Stimulated activated CD8-positive, alpha-beta memory T cell treated with anti-CD3 and anti-CD28 coated beads, Interleukin-4, amount 100 ng/mL, for 48 hours (primary cell): ENCODE measurements at places on chromosomes 13 and 19.
A peak's percentile ranks its signal among the peaks of the same experiment; 100 is the strongest.

DNA sequence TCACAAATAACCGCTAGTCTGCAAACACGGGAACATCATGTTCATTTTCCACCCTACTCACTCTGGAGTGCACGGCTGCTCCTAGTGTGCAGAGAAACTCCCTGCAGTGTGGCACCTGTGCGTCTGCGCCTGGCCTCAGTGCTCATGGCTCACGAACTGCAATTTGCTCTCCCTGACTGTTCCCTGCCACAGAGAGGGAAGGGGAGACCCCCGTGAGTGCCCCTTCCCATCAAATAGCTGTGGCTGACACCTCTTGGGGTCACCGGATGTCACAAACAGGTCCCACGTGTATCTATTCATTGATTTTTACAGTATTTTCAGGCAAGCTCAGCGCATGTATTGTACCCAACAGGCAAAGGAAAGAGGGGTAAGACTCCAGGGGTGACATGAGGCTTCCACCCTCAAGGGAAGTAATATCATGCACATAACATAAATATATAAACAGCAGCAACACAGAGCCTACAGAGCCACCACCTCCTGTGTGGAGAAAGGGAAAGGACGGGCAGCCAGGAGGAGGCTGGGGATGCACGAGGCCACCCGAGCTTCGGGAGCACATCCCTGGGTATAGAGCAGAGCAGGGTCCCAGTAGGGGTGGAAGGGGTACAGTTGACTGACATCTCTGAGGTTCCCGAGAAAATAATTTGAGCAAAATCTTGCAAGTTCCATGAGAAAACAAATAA, 140.3 kb upstream of the SOX1 start:
- DNase-seq, result no peak

DNA sequence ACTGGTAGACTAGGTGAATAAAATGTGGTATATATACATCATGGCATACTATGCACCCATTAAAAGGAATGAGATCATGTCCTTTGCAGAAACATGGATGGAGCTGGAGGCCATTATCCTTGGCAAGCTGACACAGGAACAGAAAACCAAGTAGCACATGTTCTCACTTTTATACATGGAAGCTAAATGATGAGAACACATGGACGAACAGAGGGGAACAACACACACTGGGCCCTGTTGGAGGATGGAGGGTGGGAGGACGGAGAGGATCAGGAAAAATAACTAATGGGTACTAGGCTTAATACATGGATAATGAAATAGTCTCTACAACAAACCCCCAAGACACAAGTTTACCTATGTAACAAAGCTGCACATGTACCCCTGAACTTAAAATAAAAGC, 780.0 kb downstream of the DACH1 start:
- DNase-seq, result no peak

DNA sequence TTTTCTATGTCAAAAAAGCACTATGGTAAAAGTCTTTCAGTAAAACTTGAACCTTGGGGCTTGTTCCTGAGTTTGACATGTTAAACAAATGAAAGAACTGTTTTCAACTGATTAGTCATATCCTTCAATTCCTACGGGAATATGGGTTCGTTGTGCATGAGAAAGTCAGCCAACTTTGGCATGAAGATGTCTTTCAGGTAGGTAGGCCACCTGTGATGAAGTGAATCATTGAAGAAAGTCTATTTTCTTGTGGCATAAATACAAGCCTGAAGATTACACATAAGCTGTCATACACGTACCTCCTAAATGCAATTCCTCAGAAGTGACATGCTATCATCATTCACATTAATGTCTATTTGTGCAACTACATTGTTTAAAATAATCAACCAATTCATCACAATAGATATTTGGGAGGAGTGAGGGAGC, 513.0 kb downstream of the IRS2 start:
- no peak for DNase-seq

DNA sequence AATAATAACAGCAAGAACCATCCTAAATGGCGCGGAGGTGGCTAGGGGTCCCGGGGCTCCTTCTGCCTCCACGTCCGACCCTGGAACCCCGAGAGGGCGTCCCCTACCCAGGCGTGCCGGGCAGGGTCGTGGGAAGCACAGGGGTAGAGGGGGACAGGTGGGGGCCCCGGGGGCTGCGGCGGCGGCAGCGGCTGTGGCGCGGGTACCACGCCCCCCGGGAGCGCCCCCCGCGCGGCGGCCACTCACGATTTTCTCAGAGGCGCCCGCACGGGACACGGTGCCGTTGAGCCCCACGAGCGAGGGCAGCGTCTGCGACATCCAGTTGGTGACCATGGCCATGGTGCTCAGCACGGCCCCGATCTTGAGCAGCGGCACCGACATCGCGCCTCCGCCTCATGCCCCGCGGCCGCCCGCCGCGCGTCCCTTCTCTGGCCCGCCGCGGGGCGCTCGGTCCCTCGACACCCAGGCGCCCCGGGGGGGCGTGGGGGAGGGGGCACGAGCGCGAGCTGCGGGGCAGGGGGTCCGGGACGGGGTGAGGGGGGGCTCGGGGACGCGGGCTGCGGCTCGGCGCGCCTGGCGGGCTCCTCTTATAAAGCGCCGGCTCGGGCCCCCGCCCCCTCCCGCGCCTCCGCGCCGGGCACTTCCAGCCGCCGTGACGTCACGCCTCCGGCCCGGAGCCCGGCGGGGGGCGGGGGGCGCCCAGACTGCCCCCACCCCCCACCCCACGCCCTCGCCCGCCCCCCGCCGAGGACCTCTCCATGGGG, 22.9 kb downstream of the OLFM2 start:
- DNase-seq, result no peak

- DNase-seq, result no peak
Observed at GRCh38 chr13:111344471-111345191, 24.2 kb downstream of the TEX29 start.

DNA sequence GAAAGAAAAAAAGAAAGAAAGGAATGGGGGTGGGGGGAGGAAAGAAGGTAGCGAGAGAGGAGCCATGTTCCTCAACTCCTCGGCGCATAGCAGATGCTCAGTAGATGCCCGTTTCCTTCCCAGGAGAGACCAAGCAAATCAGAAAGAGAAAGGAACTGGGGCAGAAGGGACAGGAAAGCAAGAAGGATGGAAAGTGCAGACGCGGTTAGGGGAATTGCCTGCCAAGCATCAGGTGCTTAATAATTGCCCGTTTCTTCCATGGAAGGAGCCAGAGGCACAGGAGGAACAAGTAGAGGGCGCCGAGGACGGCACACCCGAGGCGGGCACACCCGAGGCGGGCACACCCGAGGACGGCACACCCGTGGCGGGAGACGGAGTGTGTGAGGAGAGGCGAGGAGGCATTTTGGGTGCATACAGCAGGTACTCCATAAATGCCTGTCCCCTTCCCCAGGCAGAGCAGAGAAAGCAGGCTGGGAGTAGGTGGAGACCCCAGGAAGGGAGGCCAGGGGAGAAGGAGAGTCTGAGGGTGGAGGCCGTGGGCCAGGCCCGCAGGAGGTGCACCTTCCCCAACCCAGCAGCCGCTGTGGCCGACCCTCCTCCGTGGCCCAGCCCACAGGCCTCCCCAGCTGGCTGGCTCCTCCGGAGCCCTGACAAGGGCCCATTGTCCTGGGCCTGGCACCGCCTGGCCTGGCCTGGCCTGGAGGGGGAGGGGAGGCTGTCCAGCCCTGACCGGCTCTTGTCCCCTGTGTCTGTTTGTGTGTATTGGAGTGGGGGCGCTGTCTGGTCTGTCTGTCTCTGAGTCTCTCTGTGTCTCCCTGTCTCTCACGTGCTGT, 14.6 kb downstream of the JOSD2 start:
- DNase-seq, result no peak

- DNase-seq, result no peak
Observed at GRCh38 chr19:2210987-2211740, 25.0 kb downstream of the PLEKHJ1 start.

DNA sequence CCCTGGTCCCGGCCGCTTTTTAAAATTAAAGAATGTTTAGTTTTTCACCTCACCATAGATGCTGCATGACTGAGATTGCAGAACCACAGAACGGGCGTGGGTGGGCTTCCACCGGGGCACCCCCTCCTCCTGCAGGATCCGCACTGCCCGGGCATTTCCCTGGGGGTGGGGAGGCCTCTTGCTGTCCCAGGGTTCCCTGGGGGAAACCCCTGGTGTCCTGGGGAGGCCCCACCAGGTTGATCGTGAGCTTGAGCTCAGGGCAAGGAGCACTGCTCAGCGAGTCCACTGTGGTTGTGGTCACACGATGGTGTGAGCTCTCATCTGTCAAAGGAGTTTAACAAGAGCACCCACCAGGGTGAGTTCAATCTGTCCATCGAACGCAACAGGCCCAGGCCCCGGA, 11.4 kb upstream of the TCF3 start:
- DNase-seq, result peak; percentile 57

DNA sequence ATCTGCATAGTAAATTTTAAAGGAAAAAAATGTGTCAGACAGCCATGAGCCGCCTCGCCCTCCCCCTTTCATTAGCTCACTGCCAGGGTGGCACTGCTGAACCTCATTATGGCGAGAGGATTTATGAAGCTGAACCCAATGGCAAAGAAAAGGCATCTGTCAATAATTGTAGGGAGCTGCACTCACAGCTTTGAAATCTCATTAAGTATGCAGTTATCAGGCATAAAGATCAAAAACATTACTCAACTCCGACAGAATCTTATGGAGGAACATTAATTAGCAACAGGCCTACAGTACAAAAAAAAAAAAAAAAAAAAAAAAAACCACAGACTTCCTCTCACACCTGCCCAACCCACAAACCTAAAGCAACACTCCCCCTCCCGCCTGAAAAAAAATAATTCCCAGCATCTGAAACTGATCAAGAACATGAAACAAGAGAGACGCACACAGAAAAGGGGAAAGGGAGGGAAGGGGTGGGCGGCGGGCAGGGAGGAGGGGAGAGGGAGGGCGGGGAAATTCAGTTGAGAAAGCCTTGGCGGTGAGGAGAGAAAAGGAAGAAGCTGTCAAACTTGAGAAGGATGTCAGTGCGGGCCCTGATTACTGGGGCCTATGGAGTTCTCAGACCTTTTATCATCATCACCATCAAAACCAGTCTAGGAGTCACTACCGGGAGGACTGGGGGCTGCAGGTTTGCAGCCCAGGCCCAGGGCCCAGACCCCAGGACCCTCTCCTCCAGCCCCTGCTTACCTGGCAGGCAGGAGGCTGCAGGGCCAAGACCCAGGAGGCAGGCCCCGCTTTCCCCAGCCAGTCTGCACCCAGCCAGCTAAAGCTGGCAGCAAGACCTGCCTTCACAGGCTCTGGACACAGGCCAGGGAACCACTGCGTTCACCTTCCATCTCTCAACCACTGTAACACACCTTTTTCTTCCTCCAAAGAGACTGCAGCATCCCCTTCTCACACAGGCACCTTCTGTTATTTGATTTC, 8.9 kb downstream of the TSHZ3 start:
- no peak for DNase-seq

- peak; percentile 96 for DNase-seq
Observed at GRCh38 chr13:79451500-79451962, 29.4 kb upstream of the NDFIP2 start.

DNA sequence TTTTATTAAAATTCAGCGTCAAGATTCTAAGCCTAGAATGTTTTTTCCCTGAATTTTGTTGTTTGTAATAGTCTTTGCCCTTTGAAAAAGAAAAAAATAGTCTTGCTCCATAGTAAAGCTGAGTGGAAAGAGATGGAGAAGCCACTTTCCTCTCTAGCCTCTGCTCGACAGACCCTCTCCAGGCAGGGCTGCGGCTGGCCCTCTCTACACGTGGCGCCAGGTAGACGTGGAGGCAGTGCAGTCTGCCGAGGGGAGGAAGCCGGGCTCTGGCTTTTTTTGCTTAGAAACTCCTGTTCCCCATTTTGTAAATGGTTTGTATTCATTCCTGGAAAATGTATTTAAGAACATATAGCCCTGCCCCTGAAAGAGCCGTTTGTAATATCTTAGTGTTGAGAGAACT, 35.3 kb downstream of the MPHOSPH8 start:
- no peak for DNase-seq

DNA sequence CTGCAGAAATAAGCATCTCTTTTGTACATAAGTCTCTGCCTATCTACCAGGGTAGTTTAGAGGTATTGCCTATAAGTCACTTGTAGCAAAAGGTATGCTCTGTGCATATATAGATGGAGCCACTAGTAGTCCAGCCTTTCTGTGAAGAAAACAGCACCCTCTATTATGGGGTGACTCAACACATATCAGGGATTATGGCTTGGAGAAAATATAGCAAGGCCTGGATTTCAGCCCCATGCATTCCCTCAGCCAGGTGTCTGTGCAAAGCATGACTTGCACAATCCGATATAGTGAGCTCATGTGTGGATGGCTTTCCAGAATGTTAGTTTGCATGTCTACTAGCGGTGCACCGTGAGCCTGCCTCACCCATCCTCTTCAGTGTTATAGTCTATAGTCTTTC, 13.4 kb upstream of the NALCN start:
- DNase-seq, result no peak

- no peak for DNase-seq
Observed at GRCh38 chr13:79531542-79532254, 50.7 kb downstream of the NDFIP2 start.

DNA sequence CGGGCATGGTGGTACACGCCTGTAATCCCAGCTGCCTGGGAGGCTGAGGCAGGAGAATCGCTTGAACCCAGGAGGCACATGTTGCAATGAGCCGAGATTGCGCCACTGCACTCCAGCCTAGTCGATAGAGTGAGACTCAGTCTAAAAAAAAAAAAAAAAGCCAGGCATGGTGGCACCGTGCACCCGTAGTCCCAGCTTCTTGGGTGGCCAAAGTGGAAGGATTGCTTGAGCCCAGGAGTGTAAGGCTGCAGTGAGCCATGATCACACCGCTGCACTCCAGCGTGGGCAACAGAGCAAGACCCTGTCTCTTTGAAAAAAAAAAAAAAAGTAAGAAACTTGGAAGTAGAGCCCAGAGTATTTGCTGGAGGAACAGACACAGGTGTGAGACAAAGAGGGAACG, 27.7 kb downstream of the CCDC8 start:
- DNase-seq, result no peak

DNA sequence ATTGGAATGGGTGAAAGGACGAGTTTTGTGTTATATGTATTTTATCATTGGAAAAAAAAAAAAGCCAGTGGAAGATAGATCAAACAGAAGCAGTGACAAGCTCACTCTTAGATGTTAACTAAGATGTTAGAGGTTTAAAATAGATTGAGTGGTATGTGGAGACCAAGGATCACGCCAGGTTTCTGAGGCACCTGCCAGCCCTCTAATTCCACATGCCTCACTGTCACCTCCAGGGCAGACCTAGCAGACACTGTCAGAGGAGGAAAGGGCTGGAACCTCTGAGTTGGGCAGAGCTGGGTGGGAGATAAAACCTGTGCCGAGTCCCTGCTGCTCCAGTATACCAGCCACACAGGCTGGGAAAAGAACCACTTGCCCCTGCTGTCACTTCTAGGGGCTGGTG, 57.5 kb upstream of the SIAH3 start:
- DNase-seq, result no peak

DNA sequence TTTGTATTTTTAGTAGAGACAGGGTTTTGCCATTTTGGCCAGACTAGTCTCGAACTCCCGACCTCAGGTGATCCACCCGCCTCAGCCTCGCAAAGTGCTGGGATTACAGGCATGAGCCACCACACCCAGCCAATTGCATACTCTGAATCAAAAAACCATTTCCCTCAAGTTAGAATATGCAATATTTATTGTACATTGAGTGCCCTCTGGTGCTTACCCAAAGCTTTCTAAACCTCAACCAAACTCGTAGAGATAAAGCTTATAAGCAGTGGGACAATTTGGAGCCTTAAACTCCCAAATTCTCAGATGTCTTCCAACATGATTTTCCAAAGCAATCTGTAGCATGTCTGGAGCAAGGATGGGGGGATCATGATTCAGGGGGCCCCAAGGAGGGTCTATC, 22.4 kb downstream of the RFXAP start:
- DNase-seq, result no peak
